ENCODE measurements at places on chromosomes 2 and 18. TPM values are rescaled to one million over a fixed set of nuclear protein-coding genes. Genes with fewer than 3 reads are reported as not detected.

Gene ANKRD53
- total RNA-seq, result 6.5 TPM

Gene REG3G
- not detected for total RNA-seq

Gene GAREM1
- total RNA-seq, result 5.5 TPM

Gene LPIN1
- total RNA-seq, result 50.4 TPM

Gene MYOM1
- 0.90 TPM for total RNA-seq

Gene FBLN7
- total RNA-seq, result 3.2 TPM

Gene LIMS4
- total RNA-seq, result 4.7 TPM

Gene GREB1
- total RNA-seq, result 1.7 TPM

DNA sequence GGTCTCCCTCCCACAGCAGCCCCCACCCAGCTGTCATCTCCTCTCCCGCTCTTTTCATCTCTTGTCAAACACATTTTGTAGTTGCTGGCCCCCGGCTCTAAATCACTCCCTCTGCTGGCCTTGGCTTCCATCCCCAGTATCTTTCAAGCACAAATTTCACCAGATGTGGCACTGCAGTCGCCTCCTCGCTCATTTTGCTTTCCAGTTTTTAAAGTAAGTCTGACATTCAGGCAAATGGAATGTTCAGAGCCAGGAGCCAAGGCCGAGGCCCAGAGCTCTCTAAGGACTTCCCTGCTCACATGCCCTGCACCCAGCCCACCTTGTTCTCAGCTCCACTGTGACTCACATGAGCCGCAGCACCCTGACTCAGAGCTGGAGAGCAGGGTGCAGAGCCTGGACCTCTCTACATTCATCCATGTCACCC lies 158.4 kb downstream of the GALNT14 start:
- DNase-seq, result peak; percentile 62

DNA sequence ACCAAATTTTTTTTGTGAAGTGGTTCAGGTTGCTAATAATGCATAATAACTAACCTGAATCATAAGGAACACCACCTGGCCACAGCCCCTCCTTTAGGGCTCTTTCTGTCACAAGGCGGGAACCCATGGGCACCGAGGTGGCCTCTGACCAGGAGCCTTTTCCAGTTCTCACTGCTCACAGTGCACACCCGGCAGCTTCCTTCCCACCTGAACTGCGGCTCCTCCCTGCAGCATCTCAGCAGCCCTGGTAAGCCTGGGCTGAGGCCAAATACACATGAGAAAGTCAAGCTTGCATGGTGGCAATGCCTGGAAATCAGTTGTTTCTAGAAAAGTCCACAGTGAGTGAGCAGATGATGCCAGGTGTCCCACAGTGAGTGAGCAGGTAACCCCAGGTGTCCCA lies 77.6 kb upstream of the SNTG2 start:
- DNase-seq, result no peak

DNA sequence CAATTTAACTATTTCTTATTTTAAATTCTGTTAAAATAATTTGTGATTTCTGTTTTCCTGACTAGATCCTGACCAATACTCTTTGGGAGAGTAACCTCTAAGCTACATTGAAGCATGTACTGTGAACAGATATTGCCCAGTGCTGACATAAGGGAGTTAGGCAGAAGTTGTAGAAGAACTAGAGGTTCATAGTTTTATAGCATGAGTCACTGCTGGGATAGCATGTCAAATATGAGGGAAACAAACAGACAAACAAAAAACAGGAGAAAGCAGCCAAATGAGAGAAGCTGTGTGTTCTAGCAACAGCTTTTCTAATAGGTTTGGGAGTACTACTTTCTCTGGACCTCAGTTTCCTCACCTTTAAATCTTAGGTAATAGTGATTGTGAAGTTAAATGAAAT lies 72.4 kb downstream of the CERS6 start:
- DNase-seq, result peak; percentile 36

DNA sequence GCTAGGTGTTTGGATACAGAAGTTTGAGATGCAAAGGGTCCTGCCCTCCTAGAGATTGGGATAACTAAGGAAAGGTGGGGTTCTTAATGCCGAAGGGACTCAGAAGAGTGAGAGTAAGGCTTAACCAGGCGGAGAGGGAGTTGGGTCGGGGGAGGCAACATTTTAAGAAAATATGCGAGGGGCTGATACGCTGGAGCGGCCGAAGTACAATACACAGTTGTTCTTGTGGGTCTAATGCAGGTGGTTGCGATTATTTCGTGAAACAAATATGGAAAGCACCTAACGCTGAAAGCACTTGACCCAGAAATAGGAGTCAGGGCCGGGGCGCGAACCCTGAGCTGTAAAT lies 344 bp upstream of the MRPL33 start:
- no peak for DNase-seq

GRCh38 chr2:158746488-158746887 lies 48.6 kb upstream of the DAPL1 start:
- no peak for DNase-seq

GRCh38 chr2:132757676-132758075 lies 87.7 kb upstream of the LYPD1 start:
- peak; percentile 57 for DNase-seq

GRCh38 chr18:48956356-48956755 lies 5.6 kb upstream of the SMAD7 start:
- peak; percentile 93 for DNase-seq

DNA sequence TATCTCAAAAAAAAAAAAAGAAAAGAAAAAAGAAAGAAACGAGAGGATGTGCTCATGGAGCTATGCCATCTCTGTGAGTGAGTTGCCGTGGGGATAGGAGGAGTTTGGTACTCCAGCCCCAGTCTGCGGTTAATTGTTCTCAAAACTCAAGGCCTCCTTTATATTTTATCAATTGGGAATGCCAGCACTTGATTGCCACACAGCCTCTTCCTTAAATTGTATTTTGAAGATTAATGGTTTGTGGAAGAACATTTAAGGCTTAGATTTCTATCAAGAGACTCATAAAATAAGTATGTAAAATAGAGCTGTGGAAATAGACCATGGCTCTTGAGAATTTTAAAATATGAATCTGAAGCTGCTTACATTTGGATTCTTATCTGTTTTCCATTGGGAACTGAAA lies 29.8 kb downstream of the KCNE4 start:
- peak; percentile 90 for DNase-seq

DNA sequence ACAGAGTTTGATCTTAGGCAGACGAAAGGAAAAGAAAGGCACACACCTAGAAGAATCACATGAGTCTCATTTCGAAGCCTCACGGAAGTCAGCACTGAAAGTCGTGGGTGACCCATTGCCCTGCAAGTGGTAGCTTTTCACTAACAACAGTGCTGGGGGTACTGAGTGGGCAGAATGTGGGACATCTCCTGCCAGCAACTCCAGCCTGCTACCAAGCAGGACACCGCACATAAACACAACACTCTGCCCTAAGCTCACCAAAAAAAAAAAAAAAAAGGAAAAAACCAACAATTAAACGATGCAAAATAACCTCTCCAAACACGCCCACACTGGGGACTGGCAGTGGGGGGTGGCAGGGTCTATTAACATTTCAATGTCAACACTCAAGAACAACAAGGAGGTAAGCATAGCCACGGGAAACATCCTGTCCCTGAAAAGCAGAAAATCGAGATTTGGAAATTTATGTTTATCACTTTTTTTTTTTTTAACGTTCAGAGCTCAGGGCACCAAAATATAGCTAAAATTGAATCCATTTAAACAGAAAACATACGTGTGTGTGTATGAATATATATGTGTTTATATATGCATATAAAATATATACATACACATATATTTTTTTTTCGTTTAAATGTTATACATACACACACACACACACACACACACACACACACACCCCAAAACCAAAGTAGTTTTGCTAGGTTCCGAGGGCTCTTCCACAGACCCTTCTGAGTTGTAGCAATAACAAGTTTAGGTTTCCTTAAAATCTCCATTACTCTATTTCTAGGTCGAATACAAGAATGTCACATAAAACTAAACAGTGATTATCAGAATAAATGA lies 2.2 kb downstream of the INO80D start:
- peak; percentile 9 for DNase-seq

DNA sequence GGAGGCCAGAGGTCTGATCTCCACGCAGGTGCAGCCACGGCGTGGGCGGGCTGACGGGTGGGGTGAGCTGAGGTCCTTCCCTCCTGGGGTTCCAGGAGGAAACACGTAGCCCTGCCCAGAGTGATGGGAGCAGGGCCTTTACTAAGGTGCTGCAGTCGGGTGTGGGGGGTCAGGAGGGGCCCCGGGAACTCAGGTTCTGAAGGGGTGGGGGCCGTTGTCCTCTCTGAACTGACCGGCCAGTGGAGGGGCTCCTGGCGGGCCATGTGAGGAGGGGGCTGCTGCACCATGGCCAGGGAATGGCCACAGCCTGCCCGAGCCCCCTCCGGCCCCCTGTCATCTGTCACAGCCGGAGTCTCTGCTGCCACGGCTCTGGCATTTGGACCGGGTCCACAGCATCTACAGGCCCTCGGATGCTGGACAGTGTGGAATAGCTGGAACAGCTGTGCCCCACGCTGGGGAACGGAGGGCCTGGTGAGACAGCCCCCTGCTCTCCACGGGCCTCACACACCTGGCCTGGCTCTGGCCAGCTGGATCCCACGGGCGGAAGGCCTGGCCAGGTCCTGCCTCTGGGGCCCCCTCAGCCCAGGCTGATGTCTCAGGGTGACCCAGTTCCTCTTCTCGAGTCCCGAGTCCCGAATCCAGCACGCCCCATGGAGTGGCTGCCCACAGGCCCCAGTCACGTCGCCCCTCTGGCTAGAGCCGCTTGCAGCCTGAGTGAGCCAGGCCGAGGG lies 145.6 kb upstream of the GPC1 start:
- DNase-seq, result no peak

GRCh38 chr2:109238580-109238979 lies 109.6 kb downstream of the SH3RF3 start:
- DNase-seq, result peak; percentile 92

GRCh38 chr2:6352247-6352646 lies 513.5 kb downstream of the CMPK2 start:
- no peak for DNase-seq

- DNase-seq, result no peak
These were observed 117.4 kb upstream of the DLX2 start for GRCh38 chr2:172220121-172220520.

- DNase-seq, result no peak
These were observed 92.6 kb upstream of the CREB1 start for GRCh38 chr2:207437136-207437523.

Measured in fibroblast of the aortic adventitia (primary cell).